Naive B cell (primary cell): ENCODE measurements at places on chromosomes 4 and X. TPM values are rescaled to one million over a fixed set of nuclear protein-coding genes. Genes with fewer than 3 reads are reported as not detected.
A peak's percentile ranks its signal among the peaks of the same experiment; 100 is the strongest.

The ATP11C gene
- 9.7 TPM for polyA plus RNA-seq

The NSUN7 gene
- 2.2 TPM for polyA plus RNA-seq

The YY2 gene
- 0.66 TPM for polyA plus RNA-seq

The SLITRK2 gene
- polyA plus RNA-seq, result not detected

The PNMA5 gene
- not detected for polyA plus RNA-seq

The IL13RA2 gene
- polyA plus RNA-seq, result not detected

The CCKAR gene
- not detected for polyA plus RNA-seq

- DNase-seq, result no peak
Observed at GRCh38 chr4:26420913-26421312, 69.4 kb downstream of the CCKAR start.

DNA sequence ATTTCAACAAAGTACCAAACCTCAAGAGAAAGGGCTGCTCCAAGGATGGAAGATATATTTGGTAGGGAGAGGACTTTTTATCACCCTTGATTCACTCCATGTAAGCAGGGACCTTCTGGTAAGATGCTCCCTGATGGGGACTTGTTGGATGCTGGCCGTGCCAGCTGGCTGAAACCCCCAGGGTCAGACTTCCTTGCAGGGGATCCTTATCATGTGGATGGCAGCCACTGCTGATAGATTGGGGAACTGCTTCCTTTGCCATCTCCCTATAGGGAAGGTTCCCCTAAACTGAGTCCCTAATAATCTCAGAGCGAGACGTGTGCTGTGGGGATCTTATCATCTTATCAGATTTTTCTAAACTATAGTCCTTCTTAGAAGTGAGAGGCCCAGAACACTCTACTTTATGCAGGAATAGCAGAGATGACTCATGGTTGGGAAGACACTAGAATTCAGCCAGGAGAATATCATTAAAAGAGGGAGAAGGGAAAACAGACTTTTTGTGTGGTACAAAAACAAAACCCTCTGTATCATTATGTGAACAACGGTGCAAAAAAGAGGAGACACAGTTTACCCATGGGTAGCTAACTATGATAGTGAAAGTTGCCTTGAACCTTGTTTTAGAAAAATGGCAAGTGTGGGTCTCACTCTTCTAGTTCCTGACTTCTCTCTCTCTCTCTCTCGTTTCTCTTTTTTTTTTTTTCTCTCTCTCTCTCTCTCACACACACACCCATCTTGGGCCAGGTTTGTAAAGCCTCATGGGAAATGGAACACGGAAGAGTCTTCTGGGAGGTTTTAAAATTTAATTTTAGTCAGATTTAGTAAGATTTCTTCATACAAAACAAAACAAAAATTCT, 16.1 kb downstream of the RHOH start:
- no peak for DNase-seq

DNA sequence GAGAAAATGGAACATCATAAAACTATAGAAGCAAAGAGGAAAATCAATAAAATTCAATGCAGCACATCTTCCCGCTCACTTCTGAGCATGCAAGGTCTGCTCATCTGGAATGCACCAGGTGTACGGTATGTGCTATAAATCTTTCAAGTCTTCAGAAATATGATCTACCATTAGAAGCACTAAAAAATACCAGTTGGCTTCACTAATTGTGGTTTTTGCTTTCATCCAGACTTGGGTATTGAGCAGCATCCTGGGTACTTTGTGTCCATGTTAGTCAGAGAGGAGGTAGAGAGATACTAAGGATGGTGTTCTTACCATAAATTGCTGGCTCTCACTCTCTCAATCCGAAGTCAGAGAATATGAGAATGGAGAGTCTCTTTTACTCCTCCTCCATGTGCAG, 477.1 kb downstream of the PPARGC1A start:
- no peak for DNase-seq

- DNase-seq, result no peak
Observed at GRCh38 chrX:151975736-151976275, 1.3 kb upstream of the GABRE start.

GRCh38 chr4:40918330-40918729, 168.6 kb downstream of the NSUN7 start:
- no peak for DNase-seq

DNA sequence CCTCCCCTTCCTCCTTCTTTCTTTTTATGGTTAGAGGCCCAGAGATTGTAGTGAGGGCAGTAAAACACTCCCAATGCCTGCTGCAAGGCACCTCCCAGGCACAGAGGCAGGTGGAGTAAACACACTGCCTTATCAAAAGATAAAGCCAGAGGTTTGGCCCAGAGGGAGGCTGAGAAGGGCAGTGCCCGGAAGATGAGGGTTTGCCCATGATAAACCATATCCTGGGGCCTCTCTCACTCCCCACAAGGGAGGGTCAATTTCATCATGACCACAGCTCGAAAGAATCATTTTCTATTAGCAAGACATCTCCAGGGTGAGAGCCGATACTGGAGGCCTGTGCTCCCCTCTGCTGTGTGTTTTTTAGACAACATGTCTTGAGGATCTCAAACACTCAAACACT, 98.5 kb upstream of the FAM9C start:
- DNase-seq, result no peak

- no peak for DNase-seq
Observed at GRCh38 chr4:108693819-108694218, 43.4 kb downstream of the OSTC start.

DNA sequence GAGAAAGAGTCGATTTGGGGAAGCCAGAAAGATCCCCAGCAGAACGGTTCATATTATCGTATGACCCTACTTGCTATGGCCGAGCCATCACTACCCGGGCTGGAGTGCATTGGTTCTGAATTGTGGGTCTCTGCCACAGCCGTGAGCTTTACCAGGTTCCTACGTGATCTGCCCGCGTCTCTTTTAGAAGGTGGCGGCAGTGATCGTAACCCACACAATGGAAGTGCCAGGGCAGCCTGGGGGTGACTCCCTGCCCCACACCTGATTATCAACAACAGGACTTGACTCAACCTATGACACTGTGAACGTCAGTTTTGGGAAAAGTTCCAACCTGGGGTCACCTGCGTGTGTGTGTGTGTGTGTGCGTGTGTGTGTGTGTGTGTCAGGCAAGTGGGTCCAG, 90.8 kb downstream of the SHOX start:
- no peak for DNase-seq

- no peak for DNase-seq
Observed at GRCh38 chr4:171565130-171565788, 247.9 kb upstream of the GALNTL6 start.

GRCh38 chr4:164423819-164424218, 330.1 kb upstream of the SMIM31 start:
- no peak for DNase-seq

DNA sequence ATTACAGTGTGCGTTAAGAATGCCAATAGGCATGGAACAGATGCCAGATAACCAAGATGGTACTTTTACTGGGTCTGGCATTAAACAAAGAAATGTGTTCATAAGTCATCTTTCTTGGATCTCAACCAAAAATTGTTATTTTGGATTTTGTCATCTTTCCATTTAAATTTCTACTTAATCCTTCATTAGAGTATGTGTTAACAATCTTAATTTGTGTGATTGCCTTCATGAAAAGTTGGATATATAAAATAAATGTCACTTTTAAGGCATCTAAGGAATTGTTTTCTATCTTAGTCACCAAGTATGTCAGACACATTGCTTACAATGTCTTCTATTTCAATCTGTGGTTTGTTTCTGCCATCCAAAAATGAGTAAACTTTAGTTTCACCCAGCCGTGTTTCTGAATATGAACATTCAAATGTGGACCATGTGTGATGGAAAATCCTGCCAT, 87.5 kb downstream of the PALLD start:
- no peak for DNase-seq

DNA sequence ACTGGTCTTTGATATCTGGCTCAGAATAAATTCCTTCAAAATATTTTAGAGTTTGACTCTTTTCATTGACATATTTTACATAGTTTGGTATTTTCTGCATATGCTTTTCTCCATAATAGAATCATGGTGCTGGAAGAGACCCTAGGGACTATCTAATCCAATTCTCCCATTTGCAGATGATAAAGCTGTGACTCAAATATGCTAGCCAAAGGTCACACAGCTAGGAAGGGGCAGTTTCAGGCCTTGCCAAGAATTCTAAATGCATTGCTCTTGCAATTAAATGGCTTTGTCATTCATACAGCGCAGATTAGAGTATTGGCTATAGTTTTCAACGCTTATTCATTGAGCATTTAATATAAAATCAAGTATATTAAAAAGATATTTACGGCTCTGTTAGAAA, 374.1 kb upstream of the RASGEF1B start:
- no peak for DNase-seq

- no peak for DNase-seq
Observed at GRCh38 chr4:146545102-146545501, 23.4 kb upstream of the SLC10A7 start.

DNA sequence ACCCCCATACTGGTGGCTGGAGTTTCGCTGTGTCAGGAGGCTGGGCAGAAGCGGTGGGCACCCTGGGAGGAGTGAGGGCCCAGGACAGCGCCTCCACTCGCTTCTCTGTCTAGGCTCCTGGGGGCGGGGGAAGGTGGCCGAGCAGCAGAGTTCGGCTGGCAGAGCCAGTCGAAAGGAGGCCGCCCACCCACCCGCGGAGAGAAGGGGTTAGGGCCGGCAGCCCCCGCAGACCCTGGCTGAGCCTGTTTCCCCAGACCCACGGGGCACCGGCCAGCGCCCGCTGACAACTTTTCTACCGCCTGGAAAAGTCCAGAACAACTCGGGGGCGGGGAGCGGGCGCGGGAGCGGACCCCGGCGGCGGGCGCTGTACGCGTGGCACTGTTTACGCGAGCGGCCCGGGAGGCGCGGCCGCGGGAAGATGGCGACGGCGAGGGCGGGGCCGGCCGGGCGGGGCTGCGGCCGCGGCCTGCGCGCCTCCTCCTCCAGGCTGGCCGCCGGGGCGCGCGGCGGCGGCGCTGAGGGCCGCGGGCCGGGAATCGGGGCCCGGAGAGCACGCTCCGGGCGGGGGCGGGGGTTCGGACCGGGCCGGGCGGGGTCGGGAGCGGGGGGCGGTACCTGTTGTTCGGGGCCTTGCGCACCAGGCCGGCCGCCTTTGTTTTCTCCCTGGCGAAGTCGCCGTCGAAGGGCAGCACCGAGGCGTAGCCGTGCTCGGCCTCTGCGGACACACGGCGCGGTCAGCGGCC, 628 bp downstream of the MXD4 start:
- DNase-seq, result peak; percentile 55

- DNase-seq, result no peak
Observed at GRCh38 chr4:25970691-25971432, 56.8 kb downstream of the SMIM20 start.

DNA sequence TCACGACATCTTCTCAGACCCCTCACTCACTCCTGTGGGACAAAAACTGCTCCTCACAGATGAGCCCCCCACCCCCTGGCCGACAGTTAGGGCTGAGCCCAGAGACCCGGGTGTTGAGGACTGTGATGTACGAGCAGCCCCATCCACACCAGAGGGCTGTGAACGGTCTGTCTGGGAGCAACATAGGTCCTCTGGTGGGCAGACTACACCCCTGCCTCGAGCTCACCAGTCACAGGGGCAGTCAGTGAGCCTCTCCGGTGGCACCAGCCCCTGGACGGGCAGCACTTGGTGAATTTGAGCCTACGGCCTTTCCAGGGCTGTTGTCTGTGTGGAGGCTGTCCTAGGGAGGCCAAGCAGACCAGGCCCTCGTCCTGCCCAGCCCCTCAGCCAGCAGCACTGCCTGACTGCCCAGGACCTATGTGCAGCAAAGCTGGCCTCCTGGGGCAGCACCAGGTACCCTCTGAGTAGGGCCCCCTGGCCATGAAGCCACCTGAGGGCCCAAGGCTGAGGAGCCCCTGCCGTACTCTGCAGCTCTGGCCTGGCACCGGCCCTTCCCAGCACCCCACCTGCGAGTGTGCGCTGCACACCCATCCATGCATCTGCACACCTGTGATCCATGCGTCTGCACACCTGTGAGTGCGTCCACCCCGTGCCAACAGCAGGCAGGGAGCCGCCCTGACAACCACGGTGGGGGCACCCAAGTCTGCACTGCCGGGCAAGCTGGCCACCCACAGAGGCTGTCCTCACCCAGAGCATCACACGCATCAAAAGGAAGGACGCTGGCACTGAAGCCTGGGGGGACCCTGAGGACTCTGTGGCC, 111.6 kb upstream of the NKX1-1 start:
- DNase-seq, result no peak

- no peak for DNase-seq
Observed at GRCh38 chr4:174581901-174582300, 59.6 kb upstream of the HPGD start.

- DNase-seq, result no peak
Observed at GRCh38 chr4:124640022-124640730, 72.4 kb downstream of the ANKRD50 start.

DNA sequence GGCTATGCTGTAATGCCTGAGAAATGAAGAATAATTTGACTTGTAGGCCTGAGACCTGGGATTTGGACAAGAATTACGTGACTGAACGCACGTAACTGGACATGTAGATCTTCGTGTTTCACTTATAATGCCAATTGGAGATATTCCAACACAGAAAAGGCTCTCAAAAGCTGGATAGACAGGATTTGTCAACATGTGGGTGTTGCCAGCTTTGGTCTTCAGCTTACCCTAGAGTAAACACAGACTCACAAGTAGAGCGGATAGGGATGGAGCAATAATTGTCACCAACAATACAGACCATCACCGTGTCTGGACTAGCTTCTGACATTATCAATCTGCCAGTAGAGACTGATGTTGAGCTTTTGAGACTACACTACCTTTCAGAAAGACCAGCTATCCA, 1511.0 kb upstream of the ADGRL3 start:
- no peak for DNase-seq

- DNase-seq, result no peak
Observed at GRCh38 chr4:176186671-176187395, 8.6 kb downstream of the SPATA4 start.

DNA sequence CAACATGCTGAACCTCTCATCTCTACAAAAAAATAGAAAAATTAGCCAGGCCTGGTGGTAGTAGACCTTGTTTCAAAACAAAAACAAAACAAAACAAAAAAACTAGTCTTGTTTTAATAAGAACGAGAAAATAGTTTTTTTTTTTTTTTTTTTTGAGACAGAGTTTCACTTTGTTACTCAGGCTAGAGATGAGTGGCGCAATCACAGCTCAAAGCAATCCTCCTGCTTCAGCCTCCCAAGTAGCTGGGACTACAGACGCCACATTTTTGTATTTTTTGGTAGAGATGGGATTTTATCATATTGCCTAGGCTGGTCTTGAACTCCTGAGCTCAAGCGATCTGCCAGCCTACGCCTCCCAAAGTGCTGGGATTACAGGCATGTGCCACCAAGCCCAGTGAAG, 47.7 kb upstream of the UGDH start:
- DNase-seq, result no peak

DNA sequence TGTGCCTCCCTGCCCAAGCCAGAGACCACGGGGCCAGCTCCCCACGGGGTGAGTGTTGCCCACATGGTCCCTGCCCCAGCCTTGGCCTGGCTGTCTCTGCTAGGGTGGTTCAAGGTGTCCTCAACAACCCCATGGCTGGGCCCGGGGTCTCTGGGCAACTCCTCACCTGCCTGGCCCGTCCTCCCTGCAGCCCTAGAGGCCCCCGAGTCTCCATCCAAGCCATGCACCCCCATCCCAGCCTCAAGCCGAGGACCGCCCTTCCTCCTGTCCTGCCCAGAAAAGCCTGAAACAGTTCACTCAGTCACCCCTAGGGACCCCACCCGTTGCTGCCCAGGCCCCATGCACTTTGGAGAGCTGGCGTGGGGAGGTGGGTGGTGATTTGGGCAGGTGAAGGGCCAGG, 120.9 kb downstream of the FAM53A start:
- no peak for DNase-seq
